Kidney tubule cell (primary cell): ENCODE measurements at places on chromosomes 7 and 10.

DNA sequence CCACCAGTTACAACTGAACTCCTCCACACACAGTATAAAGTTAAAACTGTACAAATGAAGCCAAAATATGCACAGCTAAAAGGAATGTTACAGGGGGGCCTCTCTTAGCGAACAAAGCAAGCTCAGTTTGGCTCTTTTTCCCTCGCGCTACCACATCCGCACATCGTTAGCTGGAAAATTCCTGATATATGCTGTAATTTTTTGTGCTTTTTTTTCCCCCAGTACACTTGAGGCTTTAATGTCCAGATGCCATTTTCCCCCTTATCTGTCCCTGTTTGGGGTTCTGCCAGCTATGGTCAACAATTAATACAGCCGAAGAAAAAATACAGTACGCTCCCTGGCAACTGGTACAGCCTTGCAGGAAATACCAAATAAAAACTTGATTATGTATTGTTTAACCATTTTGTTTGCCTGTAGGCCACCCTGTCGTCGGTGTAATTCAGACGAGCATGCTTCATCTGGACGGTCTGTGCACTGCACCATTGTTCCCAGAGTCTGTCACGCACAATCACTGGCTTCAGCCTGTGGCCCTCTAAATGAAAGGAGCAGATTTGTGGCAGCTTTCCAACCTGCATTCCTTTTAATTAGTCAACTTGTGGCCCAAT lies 108.1 kb upstream of the FAM133B start:
- peak; percentile 90 for DNase-seq

- no peak for DNase-seq
Measured at GRCh38 chr10:121536310-121536913, 61.8 kb downstream of the FGFR2 start.

- DNase-seq, result no peak
Measured at GRCh38 chr10:122347170-122347841, 27.2 kb upstream of the PLEKHA1 start.

GRCh38 chr10:46525824-46526681 lies 30.4 kb downstream of the GPRIN2 start:
- no peak for DNase-seq

- DNase-seq, result no peak
Measured at GRCh38 chr10:61898435-61898778, 3.1 kb upstream of the ARID5B start.

DNA sequence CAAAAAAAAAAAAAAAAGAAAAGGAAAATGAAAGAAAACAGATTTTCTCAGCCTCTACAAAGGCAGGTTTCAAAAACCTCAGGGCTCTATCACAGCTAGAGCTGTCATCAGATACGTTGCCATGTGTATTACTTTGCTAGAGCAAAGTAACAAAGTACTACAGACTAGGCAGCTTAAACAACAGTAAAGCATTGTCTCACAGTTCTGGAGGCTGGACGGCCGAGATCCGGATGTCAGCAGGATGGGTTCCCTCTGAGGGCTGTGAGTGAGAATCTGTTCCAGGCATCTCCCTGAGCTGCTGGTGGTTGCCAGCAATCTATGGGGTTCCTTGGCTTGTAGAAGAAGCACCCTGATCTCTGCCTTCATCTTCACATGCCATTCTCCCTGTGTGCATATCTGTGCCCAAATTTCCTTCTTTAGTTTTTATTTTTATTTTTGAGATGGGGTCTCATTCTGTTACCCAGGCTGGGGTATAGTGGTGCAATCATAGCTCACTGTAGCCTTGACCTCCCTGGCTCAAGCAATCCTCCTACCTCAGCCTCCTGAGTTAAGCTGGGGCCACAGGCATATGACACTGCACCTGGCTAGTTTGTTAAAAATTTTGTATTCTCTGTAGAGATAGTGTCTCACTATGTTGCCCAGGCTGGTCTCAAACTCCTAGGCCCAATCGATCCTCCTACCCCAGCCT lies 48.9 kb upstream of the KDM7A start:
- no peak for DNase-seq

- DNase-seq, result peak; percentile 78
Measured at GRCh38 chr7:116542618-116543017, 17.8 kb downstream of the CAV1 start.

GRCh38 chr10:120825878-120826769 lies 25.0 kb upstream of the WDR11 start:
- DNase-seq, result no peak

- no peak for DNase-seq
Measured at GRCh38 chr7:2567679-2568278, 9.0 kb downstream of the IQCE start.

DNA sequence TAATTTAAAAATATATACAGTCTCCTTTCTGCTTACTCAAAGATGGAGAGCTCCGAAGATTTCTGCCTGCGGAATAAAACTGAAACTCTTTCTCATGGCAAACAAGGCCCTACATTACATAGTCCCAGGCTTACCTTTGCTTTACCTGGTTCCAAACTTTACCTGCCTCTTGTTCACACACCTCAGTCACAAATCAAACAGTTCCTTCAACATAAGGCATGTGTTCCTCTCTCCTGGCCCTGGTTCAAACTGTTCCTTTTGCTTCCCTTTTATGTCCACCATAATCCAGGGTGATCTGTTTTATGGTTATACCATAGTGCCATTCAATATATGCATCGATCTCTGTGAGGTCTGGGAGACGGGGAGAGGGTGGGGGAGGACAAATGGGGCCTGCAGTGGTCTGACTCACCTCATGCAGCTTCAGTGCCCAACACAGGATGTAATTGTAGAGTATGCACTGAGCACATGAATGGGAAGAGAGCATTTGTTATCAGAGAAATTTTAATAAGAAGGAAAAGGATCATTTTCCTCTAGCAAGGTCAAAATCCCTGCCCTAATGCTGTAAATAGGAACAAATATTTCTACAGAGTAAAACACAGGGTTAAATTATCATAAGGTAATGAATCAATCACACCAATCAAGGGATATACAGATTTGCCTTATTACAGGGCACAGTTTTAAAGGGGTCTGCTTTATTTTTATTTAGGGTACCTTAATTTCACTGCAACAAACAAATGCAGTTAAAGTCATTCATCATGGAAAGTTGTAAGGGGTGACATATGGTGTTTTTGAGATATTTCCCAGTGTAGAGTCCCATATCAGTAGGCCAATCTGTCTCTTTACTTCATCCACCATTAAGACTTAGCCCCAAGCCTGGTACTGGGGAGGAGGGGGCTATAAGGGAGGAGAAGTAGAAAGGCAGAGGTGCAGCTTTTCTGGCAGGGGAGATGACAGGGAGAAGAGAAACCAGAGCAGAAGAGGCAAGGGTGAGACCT lies 88.8 kb upstream of the PDE1C start:
- DNase-seq, result peak; percentile 36

DNA sequence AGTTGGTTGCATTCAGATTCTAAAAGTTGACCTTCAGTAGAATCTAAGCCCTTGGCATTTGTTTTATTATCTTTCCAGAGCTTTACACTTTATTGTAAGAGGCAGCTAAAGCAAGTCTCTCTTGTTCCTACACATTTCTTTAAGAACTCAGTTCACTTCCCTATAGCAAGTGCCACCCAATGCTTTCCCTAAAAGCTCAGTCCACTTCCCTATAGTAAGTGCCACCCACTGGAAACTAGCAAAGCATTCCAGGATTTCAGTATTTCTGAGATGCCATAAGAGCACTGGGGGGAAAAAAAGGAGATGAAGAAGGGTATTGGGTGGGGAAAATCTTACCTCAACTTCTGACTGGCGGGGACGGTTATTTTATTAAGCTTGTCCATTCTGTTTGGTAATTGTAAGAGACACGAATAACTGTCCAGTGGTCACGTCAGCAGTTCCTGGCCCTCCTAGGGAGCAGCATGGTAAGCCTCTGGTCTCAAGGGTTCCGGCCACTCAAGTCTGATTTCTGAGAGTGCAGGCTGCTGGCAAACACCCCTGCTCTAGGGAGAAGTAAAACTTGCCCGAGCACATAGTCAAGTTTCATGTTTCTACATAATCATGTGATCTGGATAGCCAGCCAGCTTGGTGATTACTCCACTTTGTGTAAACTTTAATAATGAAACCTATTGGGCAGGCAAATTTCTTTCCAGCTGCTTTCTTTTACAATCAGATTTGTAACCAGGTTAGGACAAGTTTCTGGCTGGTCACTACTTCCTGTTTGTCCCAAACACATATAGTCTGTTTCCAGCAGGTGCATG lies at the start of gene BLNK:
TSS of gene BLNK (minus strand) at position 554 of the 800 bp plus-strand sequence. CDS start at position 383, 171 bp downstream.
- peak; percentile 51 for DNase-seq

DNA sequence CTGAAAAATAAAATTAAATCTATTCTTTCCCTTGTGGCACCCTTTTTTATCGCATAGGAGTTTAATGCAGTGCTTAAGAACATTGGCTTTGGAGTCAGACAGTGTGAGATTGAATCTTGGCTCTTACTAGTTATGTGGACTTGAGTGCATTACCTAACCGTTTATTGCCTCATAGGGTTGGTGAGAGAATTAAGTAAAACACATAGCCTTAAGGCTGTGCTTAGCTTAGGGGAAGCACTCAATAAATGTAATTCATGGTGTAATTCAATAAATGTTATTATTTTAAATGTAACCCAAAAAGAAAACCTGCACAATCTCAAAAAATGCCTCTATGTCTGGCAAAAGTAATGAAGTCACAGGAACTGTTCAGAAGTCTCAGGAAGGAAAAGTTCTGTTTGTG lies 2.7 kb downstream of the STK17A start:
- peak; percentile 43 for DNase-seq

- DNase-seq, result no peak
Measured at GRCh38 chr10:91541481-91541880, 91.4 kb downstream of the PPP1R3C start.

DNA sequence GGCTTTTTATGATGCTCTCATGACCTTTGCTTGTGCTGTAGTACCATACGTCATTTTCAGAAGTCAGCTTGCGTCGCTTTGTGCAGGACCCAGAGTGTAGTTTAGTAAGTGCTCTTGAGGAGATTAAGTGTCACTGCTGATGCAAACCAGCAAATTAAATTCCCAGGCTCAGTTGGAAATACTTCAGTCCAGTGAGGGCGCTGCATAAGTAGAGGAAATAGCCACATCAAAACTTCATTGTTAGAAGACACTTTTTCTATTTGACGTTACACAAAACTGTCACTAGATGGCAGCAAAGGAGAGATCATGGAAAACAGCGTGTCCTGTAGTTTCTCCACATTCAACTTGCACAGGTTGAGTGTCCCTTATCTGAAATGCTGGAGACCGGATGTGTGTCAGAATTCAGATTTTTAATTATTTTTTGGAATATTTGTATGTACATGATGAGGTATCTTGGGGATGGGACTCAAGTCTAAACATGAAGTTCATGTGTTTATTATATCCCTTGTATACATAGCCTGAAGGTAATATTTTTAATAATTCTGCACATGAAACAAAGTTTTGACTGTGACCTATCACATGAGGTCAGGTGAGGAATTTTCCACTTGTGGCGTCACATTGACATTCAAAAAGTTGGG lies 7.9 kb downstream of the ZNF22 start:
- DNase-seq, result peak; percentile 87

DNA sequence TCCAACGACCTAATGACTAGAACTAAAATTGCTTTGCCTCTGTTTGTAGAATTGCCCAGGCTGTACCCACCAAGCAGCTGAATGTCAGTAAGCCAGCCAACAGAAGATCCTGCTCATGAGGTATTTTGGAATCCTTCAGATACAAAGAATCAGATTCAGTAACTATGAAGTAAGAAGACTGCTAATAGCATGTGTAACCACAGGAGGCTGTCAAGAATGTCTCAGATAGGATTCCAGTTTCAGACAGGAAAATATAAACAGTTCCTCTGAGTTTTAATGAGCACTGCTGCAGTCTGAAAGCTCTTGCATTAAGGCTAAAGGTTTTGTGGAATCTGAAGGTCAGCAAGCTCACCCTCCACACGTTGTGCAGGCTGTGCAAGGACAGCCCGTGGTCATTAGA lies 112.6 kb upstream of the ADAM12 start:
- peak; percentile 59 for DNase-seq

DNA sequence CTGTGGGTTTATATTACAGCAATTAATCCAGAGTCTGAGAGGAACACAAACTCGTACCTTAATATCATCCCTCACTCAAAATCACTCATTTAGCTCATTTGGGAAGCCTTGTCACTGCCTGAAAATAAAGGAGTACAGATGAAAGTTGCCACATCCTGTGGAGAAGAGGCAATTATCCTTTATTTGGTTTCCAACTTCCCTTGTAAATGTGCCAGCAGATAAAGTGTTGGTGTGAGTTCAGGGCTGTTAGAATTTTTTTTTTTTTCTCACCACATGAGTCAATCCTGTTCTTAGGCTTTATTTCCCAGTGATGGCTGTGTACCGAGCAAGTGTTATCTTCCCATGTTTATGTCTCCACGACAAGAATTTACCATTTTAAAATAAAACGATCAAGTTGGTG lies 99.0 kb upstream of the SMIM30 start:
- no peak for DNase-seq
